ENCODE measurements at places on chromosomes 3 and 15.

DNA sequence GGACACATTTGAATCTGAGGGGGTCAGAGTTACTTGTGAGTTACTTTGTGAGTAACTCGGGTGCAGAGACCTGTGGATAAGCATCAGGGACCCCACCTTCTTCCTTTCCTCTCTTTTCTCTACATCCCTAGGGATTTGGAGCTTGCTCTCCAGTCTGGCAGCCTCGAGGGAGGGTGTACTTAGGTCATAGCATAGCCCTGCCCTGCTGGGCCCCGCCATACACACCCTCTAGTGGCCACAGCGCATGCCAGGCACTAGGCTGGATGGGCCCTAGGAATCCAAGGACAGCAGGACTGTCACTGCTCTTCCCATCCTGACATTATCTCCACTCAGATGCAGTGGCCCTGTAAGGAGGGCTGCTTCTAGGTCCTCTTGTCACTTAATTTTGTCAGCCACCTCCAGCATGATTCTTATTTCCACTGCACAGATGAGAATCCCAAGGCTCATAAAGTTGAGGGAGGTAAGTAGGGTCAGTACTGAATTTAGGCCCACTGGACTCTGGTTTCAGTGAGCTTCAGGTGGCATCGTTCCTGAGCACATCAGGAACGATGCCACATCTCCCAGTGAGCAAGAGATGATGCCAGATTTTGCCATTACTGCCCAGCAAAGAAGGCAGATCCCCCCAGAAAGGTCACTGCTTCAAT, 3.6 kb upstream of the SMAD6 start:
- DNase-seq, result peak; percentile 53

DNA sequence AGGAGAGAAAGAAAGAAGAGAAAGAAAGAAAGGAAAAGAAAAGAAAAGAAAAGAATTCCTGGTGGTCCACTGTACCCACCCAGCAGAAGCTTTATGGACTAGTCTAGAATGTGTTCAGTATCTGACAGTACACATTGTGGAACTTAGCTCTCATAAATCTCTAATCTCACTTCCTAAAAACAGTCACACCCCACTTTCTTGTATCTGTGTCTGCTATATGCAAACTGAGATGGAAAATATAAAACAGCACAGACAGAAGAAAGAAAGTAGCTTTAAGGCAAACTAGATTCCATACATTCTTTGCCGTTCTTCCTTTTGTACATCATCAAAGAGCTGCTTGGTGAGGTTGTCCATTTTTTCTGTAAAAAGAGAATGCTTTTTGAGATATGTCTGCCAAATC, 41.1 kb upstream of the GNB5 start:
- DNase-seq, result no peak

- no peak for DNase-seq
Measured at GRCh38 chr3:69141313-69141712, 18.9 kb upstream of the LMOD3 start.

- no peak for DNase-seq
Measured at GRCh38 chr3:29937185-29937584, 656.3 kb downstream of the RBMS3 start.

DNA sequence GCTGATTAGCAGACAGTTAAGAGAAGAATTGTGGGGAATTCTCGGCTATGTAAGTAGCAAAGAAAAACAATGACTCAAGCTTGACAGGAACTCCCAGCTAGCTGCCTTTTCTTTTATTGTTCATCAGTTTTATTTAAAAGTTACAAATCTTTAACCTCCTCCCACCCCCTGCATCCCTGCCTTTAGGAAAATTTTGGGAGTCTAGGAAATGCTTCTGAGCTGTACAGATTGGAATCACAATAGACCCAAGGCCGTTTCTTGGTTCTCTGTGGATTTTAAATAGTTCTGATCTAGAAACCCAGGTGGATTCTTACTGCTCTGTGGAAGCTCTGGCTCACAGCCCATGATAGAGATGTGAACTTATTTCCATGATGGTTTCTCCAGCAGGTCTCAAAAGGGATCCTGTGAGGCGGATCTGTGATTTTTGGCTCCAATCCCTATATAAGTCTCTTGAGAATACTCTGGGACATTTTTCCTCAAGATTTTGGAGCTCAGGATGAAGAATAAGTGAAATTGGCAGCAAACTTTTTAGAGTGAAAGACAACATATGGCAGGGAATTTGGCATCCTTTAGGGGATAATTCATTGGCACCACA, 312.3 kb downstream of the EPHA3 start:
- no peak for DNase-seq

- no peak for DNase-seq
Measured at GRCh38 chr3:189317911-189318310, 146.1 kb downstream of the TPRG1 start.

- DNase-seq, result peak; percentile 48
Measured at GRCh38 chr3:4904811-4905695, 74.2 kb upstream of the BHLHE40 start.

GRCh38 chr15:67024314-67024997, 40.9 kb upstream of the SMAD3 start:
- peak; percentile 69 for DNase-seq

GRCh38 chr3:99869621-99870020, 52.0 kb downstream of the CMSS1 start:
- DNase-seq, result no peak

- DNase-seq, result no peak
Measured at GRCh38 chr3:136802481-136802996, 16.4 kb upstream of the SLC35G2 start.

GRCh38 chr15:51732646-51733045, 4.8 kb downstream of the LYSMD2 start:
- no peak for DNase-seq
